Endothelial cell (in vitro differentiated cells): ENCODE measurements at places on chromosomes 2 and 18. TPM values are rescaled to one million over a fixed set of nuclear protein-coding genes. Genes with fewer than 3 reads are reported as not detected.

DNA sequence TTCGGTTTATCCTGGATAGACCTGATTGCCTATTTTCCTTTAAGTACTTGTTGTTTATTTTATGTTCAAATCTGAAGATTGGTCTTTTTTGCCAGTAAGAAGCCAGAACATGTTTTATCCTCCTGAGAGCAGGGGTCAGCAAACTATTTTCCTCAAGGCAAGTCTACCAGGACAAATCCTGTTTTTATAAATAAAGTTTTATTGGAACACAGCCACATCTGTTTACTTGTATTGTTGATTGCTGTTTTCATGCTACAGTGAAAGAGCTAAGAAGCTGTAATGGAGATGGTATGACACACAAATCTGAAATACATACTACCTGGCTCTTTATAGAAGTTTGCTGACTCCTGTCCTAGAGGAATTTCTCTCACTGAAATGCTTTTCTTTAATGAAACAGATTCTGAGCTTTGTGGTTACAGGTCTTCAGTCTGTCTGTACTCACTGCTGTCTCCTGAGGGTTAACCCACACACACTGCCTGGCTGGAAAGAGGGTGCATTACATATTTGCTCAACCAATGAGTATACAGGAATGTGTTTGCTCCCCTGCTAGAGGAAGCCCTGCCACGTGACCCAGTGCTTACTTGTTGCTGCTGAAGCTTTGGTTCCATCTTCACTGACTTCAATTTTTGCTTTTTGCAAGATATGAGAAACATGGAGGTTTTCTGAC lies 22.6 kb downstream of the MRPL44 start:
- no peak for DNase-seq

DNA sequence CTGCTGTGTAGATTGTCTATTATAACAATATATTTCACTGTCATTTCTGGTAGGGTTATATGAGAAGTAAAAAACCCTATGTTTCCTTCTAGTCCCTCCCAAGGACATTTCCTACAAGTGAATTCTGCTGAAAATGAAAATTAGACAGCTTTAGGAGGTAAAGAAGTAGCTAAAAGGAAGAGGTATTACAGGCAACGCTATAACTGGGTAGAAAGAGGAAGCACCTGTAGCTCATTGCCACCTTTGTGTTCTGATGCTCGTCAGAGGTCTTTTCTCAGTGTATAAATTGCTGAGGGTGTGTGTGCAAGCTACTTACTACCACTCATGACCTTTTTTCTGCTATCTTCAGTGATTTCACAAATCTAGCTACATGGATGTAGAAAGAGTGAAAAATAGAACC lies 1.4 kb downstream of the DNAJC10 start:
- DNase-seq = no peak

GRCh38 chr2:65500310-65501040 lies 68.1 kb upstream of the SPRED2 start:
- DNase-seq = no peak

- DNase-seq = no peak
Observed at GRCh38 chr2:97885841-97886240, 109.9 kb downstream of the TMEM131 start.

GRCh38 chr2:195471807-195472206 lies 185.2 kb upstream of the SLC39A10 start:
- no peak for DNase-seq

- DNase-seq = no peak
Observed at GRCh38 chr18:73164430-73164829, 296.6 kb upstream of the NETO1 start.

GRCh38 chr2:11270891-11271290 lies 73.5 kb downstream of the ROCK2 start:
- no peak for DNase-seq

- no peak for DNase-seq
Observed at GRCh38 chr2:39115556-39115955, 5.3 kb downstream of the SOS1 start.

DNA sequence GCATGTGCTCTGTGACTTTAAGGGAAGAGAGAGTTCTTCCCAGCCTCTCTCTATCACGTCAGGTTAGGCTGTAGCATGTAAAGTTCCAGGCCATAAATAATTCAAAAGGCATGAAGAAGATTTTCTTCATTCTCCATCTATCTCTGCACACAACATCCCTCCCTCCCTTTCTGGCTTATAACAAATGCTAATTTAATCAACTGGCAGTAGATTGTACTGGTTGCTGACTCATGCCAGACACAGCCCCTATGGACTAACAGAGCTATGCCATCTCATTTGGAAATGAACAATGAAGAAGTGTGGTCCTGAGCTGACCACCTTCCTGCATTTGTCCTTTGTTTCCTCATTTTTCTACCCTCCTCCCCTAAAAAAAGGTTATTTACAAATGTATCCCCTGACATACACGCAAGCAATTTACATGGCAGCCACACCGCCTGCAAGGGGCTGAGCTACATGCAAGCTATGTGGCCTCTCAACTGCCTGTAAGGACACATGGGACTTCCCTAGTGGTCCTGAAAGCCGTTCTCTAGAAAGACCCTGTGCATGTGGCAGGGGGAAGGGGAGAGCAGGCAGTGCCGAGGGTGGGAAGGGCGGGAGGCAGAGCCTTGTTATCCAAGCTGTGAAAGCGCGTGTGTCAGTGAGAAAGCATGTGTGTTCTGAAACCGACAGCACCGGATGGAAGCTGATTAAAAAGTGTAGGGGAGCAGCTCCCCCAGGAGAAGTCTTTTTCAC lies 90.9 kb upstream of the KLF7 start:
- DNase-seq = no peak

DNA sequence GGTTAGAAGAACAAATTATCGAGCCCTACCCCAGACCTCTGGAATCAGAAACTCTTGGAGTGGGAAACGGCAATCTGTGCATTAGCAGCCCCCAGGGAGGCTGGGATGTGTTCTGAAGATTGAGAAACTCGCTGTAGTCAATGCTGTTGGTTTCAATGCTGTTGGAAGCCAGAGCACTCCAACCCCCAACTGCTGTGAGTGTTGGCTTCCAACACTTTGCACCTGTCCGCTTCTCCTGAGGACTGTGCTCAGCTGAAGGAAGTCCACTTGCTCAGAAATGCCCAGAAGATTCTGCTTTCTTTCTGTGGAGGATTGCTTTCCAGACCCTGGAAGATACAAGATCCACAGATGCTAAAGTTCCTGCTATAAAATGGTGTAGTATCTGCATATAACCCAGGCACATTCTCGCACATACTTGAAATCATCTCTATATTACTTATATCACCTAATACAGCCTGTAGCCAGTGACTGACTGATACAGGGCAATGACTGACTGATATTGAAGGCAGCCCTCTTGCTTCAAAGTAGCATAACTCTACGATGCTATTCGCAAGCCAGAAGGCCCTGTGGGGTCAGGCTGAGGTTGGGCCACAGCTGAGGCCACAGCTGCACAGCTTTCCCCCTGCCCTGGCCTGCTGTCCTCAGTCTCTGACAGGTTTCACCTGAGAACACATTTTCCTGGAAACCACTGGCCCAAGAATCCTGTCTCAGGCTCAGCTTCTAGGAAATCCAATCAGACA lies 757.7 kb upstream of the ID2 start:
- no peak for DNase-seq

- DNase-seq = no peak
Observed at GRCh38 chr2:113848758-113849415, 41.0 kb upstream of the ACTR3 start.

- DNase-seq = no peak
Observed at GRCh38 chr2:42112418-42112817, 56.7 kb upstream of the EML4 start.

DNA sequence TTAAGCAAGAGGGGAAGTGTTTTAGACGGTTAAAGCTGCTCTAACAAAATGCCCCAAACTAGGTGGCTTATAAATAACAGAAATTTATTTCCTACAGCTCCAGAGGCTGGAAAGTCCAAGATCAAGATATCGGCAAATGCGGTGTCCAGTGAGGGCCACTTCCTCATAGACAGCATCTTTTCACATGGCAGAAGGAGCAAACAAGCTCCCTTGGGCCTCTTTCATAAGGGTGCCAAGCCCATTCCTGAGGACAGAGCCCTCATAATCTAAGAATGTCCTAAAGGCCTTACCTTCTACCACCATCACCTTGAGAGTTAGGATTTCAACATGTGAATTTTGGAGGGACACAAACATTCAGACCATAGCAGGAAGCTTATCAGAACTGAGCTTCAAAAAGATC lies 57.3 kb upstream of the PPP1CB start:
- DNase-seq = no peak

- no peak for DNase-seq
Observed at GRCh38 chr18:13136056-13136903, 82.3 kb upstream of the LDLRAD4 start.

DNA sequence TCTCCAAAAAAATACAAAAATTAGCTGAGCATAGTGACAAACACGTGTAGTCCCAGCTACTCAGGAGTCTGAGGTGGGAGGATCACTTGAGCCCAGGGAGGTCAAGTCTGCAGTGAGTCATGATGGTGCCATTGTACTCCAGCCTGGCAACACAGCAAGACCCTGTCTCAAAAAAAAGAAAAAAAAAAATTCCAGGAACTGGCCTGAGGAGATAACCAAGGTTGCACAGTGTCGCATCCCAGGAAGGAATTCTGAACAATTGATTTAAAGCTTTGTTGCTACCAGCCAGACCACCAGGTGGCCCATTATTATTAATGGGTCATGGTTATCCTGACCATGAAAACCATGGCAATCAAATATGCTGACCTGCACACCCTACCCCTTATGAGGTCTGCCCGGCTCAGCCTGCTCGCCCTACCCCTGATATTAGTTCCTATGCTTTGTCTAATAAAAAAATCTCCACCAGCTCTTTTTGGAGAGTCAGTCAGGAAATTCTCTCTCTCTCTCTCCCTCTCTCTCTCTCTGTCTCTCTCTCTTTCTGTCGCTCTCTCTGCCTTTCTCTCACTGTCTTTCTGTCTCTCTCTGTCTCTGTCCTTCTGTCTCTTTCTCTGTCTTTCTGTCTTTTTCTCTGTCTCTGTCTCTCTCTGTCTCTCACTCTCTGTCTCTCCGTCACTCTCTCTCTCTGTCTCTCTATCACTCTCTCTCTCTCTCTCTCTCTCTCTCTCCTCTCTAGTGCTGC lies 73.7 kb downstream of the NCAPH start:
- DNase-seq = no peak

DNA sequence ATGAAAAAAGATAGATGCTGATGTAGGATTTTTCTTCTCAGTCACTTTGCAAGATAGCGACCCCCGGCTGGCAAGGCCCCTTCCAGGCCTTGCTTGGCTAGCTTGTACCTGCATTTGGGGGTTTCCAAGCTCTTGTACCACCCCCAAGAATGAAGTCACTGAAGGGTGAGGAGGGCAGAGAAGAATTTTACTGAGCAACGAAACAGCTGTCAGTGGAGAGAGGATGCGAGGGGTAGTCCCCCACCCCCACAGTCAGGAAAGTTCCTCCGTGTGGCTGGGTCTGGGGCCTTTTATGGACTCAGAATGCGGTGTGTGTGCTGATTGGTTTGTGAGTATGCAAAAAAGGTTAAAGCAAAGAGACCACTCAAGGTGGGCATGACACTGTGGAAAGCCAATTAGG lies 382.0 kb downstream of the GPD2 start:
- no peak for DNase-seq

- DNase-seq = no peak
Observed at GRCh38 chr2:3460156-3460555, 59.2 kb downstream of the ADI1 start.

DNA sequence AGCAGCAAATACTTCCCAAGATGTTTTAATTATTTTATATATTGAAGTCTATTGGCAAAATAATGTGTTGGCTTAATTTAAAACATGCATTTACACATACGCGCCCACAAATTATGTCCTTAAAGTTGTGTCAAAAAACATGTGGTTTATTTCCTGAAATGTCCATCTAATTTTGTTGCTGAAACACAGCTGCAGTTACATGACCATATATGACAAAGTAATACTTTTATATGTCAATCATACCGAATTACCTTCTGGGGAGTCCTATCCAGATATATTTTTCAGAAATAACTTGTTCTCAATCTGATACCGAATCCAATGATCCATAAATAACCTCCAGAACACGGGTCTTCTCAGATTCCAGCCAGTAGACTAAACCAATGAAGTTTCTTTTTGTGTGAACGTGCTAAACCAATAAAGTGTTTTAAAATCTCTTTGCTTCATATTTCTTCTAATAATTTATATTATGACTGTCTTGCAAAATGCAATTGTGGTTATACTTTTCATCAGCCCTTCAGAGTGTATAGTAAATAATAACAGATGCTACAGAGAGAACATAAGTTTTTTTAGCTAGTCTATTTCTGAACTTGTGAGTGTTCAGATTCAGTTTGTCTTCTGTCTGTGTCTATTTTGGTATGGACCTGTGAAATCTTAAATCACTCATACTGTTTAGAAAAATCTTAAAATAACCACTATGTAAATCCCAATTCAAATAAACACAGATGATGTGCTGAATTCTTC lies 2.4 kb downstream of the SCG2 start:
- DNase-seq = no peak

GRCh38 chr2:103959174-103960128 lies 894.5 kb upstream of the POU3F3 start:
- DNase-seq = peak; percentile 63

DNA sequence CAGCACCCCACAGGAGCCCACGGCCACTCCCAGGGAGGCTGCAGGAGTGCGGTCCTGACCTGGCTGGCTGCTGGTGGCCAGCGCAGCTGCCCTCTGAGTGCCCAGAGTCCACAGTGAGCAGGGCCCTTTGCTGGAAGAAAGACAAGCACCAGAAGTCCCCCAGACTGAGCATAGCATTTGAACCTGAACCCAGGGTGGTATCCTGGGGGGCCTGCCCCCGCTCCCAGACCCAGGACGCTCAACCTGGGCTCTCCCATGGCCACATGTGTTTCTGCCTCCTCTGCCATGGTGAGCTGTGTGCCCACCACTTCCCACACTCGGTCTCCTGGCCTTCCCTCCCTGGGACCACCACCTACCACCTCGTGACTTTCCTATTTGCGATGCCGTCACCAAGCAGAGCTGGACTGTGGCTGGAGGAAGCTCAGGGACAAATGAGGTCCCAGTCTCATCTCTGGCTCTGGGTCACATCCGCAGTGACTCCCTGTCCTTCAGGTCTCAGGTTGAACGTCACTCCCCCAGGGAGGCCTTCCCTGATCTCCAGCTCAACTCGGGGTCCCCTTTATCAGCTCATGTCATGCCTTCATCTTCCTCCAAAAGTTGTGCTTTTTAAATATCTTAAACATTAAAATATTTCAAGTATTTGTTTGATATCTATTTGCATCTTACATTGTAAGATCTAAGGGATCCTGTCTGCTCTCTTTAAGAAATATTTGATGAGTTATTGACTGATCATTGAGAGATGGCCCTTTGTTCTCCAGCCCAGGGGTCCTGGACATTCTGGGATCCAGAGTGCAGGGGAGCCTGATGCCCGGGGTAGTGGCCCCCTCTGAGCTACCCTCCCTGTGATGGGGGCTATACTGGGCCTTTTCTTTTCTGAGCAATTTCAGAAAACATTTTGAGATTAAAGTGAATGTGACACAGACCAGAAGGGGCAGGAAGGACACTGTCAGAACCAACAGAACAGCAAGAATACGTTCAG lies 16.4 kb upstream of the GPR55 start:
- no peak for DNase-seq

GRCh38 chr18:5600378-5601071 lies 56.7 kb upstream of the EPB41L3 start:
- no peak for DNase-seq

The LAMA1 gene
- 8.7 TPM for total RNA-seq

The C1QL2 gene
- total RNA-seq = not detected

The CD28 gene
- not detected for total RNA-seq

The HOXD13 gene
- total RNA-seq = not detected
